ENCODE measurements at places on chromosomes 2 and 18.

DNA sequence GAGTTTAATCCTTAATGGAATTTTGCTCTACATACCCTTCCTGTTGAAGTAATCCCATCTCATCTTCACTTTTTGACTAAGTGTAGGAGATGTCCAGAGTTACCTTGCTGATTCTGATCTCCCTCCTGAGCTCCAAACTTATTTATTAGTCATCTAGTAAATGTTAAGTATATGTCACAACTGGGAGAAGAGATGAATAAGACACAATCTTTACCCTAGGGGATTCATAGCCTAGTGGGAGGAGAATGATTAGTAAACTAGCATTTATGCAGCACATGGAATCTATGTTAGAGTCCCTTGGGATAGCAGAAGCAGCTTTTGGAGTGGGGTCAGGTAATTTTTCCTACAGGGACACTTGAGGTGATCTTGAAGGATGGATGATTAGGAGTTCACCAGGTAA lies 20.7 kb downstream of the ACVR2A start:
- DNase-seq, result no peak

GRCh38 chr2:207215308-207215707 lies 49.6 kb upstream of the KLF7 start:
- no peak for DNase-seq

DNA sequence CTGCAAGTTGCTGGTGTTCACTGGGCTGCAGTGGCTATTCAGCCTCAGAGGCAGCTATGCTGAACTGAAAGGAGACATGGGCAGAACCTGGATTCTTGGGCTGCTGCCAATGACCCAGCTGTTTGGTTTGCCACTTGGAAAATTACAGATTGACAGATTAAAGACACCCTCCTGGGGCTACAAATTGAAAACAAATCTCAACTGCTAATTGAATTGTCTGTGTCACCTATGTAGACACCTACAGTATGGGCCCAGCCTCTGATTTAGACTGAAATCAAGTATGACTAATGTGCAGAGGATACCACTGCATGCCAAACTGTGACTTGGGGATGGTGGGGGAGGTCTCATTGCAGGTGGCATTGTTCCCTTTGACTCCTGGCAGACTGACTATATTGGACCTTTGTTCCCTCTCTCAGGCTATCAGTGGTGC lies 42.8 kb downstream of the ITSN2 start:
- DNase-seq, result no peak

- no peak for DNase-seq
Measured at GRCh38 chr2:143828763-143829537, 691.0 kb downstream of the ZEB2 start.

- DNase-seq, result no peak
Measured at GRCh38 chr2:201500534-201500933, 49.0 kb downstream of the STRADB start.

- no peak for DNase-seq
Measured at GRCh38 chr2:48760826-48761225, 5.3 kb upstream of the LHCGR start.

- no peak for DNase-seq
Measured at GRCh38 chr2:9153643-9153980, 53.0 kb upstream of the ASAP2 start.

DNA sequence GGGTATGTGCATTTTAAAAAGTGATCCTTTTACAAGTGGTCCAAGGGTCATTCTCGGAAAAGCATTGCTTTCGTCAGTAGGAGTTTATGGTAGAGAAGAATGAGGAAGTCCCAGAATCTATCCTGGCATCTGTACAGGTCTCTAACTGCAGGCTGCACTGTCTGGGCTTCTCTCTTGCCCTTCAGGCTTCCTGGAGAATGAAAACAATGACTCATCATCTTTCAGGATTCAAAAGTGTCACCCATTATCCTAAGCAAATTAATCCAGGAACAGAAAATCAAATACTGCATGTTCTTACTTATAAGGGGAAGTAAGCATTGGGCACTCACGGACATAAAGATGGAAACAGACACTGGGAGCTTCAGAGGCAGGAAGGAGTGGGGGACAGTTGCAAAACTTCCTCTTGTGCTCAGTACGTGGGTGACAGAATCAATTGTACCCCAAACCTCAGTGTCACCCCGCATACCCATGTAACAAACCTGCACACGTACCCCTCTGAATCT lies 60.2 kb upstream of the TXNDC2 start:
- DNase-seq, result peak; percentile 47

- DNase-seq, result no peak
Measured at GRCh38 chr2:37361994-37362698, 17.7 kb downstream of the QPCT start.
